Renal cortex interstitium (tissue), 15 donors: ENCODE measurements at places on chromosomes 11 and 22. TPM values are rescaled to one million over a fixed set of nuclear protein-coding genes. Genes with fewer than 3 reads are reported as not detected.

GRCh38 chr11:116272181-116272789, 500.5 kb downstream of the BUD13 start:
- no peak for DNase-seq

The CALCB gene
- 5.0 TPM for polyA plus RNA-seq

The APOL1 gene
- polyA plus RNA-seq: 7.2 TPM

The P4HA3 gene
- 1.6 TPM for polyA plus RNA-seq
